ENCODE measurements at places on chromosomes 1 and 21.

- no peak for DNase-seq
These were observed 193.2 kb downstream of the TGFB2 start for GRCh38 chr1:218538341-218538740.

- no peak for DNase-seq
These were observed 68.2 kb upstream of the BCL9 start for GRCh38 chr1:147472966-147473732.

GRCh38 chr1:173295391-173295790, 88.3 kb upstream of the TNFSF4 start:
- no peak for DNase-seq

- DNase-seq, result no peak
These were observed 3.7 kb upstream of the SEMA4A start for GRCh38 chr1:156149374-156150332.

DNA sequence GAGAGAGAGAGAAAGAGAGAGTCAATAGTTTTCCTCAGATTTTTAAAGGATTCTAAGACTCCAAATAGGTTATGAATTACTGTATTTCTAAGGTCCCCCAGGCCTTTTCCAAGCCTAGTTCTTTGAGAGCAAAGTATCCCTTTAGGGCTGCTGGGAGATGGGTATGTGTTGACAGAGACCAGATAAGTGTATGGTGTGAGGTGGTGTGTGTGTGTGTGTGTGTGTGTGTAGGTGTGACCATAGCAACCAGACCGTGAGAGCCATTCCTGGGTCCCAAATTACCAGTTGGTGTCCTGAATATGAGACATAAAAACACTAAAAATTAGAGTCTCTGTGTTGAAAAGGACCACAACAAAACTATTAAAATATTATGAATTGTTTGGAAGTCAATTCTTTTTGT, 41.7 kb upstream of the DNAJC6 start:
- peak; percentile 27 for DNase-seq

DNA sequence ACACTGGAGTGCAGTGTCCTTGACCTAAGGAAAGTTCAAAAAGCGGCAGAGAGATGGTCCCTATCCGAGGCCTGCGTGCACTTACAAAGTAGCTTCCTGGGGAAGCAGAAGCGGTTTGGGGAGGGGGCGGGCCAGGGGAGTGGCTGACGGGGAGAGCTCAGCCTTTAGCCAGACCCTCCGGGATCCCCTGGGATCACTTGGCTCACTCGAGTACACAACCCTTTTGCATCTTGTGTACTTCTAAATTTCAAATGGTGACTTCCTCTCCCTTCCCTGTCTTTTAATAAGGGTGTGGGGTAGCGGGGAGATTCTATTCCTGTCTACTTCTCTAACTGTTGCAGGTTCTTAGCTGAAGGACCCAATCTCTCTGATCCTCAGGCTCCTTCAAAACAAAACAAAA, 18.1 kb upstream of the SNX27 start:
- no peak for DNase-seq

DNA sequence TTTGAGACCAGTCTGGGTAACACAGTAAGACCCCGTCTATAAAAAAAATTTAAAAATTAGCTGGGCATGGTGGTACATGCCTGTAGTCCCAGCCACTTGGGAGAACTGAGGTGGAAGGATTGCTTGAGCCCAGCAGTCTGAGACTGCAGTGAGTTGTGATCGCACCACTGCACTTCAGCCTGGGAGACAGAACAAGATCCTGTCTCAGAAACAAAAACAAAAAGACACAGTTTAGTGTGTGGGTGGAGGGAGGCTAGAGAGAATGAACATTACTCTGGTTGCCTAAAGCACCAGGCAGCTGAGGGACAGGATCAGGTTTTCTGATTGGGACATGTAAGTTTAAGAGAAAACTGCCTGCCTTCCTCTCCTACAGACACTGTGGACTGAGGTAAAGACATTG, 42.3 kb downstream of the VAMP4 start:
- no peak for DNase-seq

DNA sequence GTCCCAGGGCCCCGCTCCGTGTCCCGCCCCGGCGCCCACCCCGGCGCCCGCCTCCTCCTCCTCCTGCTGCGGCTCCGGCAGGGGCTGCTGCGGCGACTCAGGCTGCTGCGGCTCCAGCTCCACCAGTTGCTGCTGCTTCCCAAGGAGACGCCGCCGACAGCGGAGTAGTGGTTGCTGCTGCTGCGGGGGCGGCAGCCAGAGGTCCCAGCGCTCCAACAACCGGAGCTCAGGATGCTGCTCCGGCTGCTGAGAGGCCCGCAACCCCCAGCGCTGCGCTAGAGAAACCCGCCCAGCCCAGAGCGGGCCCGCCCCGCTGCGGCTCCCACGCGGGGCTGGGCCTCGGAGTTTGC, 1.1 kb downstream of the CRCT1 start:
- DNase-seq, result no peak

- DNase-seq, result no peak
These were observed 133.8 kb upstream of the KIAA1614 start for GRCh38 chr1:180778782-180779398.

GRCh38 chr1:170448661-170449158, 83.3 kb upstream of the GORAB start:
- DNase-seq, result no peak
